ENCODE measurements at places on chromosomes 12 and 14.
A peak's percentile ranks its signal among the peaks of the same experiment; 100 is the strongest.

- peak; percentile 19 for DNase-seq
Observed at GRCh38 chr14:99930420-99931274, 134.6 kb upstream of the EVL start.

- DNase-seq, result no peak
Observed at GRCh38 chr14:50333014-50333509, 20.9 kb downstream of the DMAC2L start.

- no peak for DNase-seq
Observed at GRCh38 chr12:17333287-17333686, 727.3 kb upstream of the LMO3 start.

GRCh38 chr12:227923-228845, 14.2 kb upstream of the SLC6A12 start:
- DNase-seq, result no peak

GRCh38 chr12:614411-614970, 48.8 kb downstream of the NINJ2 start:
- no peak for DNase-seq

All from foreskin melanocyte (primary cell).